GM06990 (cell line): ENCODE measurements at places on chromosomes 13 and 19.
A peak's percentile ranks its signal among the peaks of the same experiment; 100 is the strongest.

GRCh38 chr13:109394311-109394988 lies 391.9 kb downstream of the IRS2 start:
- DNase-seq = no peak

- no peak for DNase-seq
Observed at GRCh38 chr19:13872695-13873389, 4.1 kb upstream of the NANOS3 start.

DNA sequence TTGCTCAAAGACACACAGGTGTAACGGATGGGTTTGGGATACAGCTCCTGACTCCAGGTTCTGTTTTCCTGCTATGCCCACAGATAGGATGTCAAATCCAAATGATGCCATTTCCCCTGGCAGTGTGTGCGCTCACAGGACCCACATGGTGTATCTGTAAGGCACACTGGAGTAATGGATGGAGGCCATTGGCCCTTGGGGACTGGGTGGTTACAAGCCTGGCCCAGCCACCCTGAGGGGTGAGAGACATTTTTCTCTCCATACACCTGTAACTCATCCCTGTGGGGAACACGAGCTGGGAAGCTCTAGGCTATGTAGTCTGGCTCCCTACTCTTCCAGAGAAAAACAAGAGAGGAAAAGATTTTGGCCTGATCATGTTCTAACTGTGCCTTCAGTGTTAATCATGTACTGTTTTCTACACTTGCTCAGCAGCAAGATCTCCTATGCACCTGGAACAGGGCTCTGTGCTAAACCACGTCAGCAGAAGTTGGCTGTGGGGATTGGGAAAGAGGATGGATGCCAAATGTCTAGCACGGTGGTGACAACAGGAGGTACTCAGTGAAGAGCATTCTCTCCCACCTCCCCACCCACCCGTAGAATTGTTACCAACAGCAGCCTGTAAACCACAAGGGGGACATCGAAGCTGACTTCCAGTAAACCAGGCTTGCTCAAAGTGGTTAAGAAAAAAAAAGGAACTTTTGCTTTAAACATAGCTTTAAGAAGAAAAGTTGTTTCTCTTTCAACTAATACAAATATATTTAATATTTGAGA lies 237.0 kb downstream of the LACC1 start:
- no peak for DNase-seq

DNA sequence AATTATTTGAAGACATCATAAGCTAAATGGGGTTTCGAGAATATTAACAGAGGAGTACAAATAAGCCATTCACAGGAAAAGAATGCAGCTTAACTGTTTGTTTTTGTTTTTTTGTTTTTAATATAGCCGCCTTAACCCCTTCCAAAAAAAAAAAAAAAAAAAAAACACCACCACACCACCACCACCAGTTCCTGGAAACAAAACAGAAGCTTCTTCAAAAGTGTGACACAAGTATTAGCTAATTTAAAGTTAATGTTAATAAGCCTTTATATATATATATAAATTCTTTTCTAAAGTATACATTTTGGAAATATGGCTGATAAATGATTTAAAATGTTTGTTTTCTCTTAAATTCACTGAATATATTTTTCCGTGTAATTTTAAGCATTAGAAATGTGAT lies 1.4 kb downstream of the RAP2A start:
- no peak for DNase-seq

GRCh38 chr13:112446347-112446861 lies 70.2 kb downstream of the SPACA7 start:
- no peak for DNase-seq

DNA sequence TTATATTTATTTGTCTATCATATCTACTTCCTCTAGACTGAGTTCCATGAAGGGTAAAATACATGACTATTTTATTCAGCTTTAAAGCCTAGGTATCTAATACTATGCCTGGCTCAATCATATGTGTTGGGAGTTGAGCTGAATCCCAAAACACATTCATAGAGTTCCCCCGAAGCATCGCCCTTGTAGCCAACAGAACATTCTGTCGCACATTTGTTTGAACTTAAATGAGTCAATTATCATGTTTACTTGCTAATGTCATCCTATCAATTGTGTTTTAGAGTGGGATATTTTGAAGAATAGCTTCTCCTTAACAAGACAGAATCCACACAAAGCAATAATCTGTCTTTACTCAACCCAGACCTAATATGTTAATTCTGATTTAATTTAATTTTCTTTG lies 252.4 kb downstream of the HS6ST3 start:
- no peak for DNase-seq

DNA sequence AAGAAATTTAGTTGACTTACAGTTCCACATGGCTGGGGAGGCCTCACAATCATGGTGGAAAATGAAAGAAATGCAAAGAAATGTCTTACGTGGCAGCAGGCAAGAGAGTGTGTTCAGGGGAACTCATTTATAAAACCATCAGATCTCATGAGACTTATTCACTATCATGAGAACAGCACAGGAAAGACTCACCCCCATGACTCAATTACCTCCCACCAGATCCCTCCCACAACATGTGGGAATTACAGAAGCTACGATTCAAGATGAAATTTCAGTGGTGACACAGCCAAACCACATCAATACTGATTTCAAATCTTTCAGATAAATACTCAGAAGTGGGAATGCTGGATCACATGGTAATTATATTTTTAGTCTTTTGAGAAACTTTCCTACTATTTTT lies 1357.9 kb downstream of the SLITRK5 start:
- no peak for DNase-seq

DNA sequence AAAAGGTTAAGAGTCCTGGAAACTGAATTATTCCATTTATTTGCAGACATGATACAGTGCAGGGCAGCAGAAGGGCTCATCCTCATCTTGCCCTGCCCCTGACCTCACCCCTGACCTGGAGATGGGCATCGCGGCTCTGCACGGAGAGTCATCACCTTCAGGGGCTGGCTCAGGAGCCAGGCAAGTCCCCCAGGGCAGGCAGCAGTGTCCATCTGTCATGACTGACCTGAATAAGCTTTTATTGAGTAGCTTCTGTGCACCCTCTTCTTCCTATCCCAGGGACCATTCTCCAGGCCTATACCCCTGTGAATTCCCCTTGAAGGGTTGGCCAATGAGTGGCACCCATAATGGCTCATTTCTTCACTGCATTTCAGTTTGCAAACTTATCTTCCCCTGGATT lies 484.2 kb downstream of the ZNF536 start:
- DNase-seq = no peak

- DNase-seq = no peak
Observed at GRCh38 chr13:113735750-113736149, 23.3 kb upstream of the TMEM255B start.

DNA sequence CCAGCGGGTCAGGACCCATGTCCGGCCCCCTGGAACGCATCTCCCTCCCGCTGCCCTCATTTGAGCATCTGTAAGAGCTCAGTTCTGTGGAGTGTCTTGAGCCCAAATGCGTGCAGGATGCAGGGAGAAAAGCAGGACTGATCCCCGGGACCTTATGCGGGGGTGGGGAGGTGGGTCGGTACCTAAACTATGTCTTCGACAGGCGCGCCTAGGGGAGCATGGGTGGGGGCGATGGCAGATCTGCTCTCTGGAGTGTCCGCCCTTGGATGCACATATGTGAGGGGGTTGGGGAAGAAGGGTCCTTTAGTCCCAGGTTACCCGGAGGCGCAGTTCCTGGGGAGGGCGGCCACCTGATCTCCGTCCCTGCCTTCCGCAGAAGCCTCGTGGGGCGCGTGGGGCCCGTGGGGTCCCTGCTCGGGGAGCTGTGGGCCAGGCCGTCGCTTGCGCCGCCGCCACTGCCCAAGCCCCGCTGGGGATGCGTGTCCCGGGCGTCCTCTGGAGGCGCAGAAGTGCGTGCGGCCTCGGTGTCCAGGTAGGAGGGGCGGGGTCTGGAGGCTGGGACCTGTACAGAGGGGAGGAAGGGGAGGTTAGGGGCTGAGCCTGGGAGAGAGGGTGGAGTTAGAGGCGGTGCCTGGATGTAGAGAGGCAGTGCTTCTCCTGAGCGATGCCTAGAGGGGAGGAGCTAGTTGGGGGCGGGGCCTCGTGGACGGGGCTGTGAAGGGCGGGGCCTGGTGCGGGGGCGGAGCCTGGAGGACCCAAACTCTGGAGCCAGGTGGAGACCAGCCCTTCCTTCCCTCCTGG lies 2.9 kb downstream of the CILP2 start:
- peak; percentile 75 for DNase-seq

GRCh38 chr13:23610966-23611491 lies 40.8 kb downstream of the TNFRSF19 start:
- DNase-seq = no peak

DNA sequence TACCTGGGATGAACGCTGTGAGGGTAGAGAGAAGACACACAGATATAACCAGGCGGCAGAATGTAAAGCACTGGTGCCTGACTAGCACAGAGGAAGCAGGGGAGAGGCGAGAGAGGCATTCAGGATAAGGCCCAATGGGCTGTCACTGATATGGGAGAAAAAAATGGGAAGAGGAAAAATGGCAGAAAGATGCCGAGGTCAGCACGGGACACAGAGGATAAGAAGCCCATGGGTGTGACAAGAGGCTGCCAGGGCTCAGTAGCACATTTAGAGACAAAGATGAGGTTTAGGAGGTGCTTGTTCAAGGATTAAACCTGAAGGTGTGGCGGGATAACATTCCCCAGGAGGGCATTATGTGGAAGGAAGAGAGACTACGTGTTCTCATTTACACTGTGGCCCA lies 5.6 kb downstream of the SMG9 start:
- no peak for DNase-seq

DNA sequence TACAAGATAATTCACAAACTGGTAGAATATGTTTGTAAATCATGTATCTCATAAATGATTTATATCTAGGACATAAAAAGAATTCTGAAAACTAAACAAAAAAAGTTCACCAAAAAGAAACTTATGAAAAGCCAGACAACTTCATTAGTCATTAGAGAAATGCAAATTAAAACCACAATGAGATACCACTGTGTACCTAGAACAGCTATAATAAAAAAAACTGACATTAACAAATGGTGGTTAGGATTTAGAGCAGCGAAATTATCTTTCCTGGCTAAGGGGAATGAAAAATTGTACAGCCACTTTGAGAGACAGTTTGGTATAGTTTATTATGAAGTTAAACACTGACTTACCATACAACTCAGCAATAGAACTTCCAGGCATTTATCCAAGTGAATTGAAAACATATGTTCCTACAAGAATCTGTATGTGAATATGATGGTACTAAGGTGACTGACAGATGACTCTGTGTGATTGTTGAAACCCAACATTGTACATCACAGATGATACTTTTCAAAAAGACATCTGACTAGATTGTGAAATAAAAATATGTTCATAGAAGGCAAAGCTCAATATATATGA lies 41.8 kb downstream of the UGGT2 start:
- DNase-seq = no peak

DNA sequence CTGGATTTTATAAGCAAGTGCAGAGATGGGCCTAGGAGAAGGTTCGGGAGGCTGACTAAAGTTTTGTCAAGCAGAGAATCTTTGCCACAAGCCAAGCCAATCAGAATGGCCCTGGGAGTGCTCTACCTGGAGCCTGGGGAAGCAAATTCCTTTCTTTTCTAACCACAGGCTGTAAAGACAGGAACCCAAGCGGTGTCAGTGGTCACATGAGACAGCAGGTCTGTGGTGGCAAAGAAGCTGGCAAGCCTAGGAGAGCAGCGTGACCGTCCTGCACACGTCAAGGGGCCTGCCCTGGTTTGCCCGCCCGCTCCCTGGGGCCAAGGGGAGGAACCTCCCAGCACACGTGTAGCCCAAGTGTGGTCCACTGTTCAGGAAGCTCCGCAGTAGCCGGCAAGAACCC lies 90.8 kb downstream of the IPO5 start:
- no peak for DNase-seq

DNA sequence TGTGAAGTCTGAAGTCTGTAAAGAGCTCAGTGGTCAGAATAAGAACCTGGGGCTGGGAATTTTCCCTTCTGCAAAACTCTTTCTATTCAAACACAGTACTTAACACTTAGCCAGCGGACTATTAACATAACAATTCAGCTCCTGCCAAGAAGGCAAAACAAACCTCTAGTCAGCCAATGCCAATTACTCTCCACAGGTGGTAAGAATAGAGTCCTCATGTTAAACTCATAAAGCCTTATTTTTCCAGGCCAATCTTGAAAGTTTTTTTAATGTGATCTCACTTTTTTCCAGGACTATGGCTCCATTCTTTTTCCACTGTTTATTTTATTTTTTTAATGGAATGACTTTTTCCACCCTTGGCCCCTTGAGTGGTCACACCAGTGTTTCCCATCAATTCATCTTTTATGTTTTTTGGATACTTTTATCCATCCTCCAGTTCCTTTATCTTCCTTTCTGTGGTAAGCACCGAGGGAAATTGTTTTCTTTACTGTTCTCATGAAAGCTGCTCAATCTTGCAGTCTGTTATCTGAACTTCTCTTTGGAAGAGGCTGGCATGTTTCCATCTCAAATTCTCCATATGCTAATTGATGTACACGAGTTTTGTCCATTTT lies 217.3 kb downstream of the LHFPL6 start:
- DNase-seq = no peak

DNA sequence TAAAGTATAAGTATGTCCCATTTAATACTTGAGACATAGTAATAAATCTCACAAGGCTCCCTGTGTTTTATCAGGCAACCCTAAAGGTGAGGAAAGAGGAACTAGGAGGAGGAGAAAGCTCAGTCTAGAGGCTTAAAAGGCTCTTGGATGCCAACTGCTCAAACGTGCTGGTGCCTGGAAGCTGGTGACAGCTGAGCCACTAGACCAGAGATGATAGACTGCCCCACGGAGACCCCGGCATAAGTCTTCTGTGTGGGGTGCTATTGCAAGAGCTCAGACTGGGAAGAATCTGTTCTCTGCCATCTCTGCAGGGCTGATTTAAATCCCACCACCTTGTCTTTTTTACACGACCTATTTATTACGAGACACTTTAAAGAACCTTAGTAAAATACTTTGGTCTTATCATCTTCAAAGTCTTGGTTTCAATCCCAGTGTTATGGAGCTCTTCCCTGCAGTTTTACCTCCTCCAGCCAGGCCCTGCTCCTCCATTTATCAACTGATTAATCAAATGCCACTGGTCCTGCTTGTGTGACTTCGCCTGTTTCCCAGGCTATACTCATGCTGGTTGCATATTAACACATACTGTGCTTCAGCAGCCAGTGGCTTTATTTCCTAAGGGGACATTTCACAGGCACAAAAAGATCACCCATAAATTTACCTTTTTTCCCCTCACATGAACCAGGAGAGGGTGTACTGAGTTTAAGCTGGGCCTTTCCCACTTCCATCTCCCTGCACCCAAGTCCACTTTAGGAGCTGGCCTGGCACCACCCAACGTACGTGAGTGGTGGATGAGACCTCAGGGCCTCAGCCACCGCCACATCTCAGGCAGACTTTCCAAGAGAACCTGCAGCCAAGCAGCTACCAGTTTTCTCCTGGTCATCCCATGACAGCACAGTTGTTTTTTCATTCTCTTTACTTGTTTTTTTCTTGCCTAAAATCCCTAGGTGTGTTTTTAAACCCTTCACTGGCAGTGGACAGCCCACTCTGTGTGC lies 7.8 kb upstream of the ATP12A start:
- no peak for DNase-seq

GRCh38 chr19:55256562-55257460 lies 2.0 kb downstream of the PPP6R1 start:
- DNase-seq = no peak

DNA sequence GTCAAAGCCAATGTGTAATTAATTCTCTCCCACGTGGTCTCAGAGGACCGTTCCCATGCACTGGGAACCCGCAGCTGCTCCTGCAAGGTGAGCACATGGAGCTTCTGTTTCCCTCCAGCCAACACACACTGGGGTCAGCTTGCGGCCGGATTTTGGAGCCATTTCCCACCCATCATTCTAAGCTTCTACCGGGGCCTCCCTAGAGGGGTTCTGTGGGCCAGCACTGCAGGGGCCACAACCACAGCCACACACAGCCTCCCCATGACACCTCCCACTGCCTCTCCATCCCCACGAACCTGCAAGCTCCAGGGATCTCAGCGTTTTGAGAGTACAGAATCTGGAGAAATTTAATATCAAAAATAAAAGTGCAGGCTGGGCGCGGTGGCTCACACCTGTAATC lies 120.7 kb upstream of the SOX1 start:
- no peak for DNase-seq
